ENCODE measurements at places on chromosomes 1 and 21.

DNA sequence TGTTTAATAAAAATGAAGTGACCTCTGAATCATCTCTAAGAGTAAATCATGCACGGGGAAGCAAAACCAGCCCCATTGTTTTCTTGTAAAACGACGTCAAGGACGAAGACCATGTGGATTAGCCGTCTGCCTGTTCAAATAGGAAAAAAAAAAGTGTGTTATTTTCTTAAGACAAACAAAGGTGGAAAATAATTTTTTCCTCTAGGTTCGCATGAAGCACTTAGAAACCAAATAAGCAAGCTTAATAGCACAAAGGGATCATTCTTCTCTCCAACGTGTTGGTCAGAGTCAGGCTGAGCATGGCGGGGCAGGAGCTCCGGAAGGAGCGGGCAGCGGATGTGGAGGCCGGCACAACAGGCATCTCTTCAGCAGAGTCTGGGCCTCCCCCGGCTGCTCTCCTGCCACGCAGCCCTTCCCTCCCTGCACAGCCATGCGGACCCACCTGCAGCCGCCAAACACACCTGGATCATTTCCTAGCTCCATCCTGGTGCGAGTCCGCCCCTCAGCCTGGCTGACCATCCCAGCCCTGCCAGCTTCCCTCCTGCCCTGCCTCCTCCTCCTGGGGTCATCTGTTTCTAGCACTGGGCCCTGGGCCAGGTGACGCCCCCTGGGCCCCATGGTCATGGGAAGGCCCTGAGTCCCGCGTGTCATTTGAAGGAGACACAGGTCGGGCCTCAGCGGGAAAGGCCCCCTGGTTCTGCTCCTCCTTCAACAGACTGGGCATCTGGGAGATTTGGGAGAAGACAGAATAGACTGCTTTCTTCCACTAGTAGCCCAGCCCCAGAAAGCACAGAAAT lies 40.2 kb downstream of the MX1 start:
- DNase-seq, result no peak

DNA sequence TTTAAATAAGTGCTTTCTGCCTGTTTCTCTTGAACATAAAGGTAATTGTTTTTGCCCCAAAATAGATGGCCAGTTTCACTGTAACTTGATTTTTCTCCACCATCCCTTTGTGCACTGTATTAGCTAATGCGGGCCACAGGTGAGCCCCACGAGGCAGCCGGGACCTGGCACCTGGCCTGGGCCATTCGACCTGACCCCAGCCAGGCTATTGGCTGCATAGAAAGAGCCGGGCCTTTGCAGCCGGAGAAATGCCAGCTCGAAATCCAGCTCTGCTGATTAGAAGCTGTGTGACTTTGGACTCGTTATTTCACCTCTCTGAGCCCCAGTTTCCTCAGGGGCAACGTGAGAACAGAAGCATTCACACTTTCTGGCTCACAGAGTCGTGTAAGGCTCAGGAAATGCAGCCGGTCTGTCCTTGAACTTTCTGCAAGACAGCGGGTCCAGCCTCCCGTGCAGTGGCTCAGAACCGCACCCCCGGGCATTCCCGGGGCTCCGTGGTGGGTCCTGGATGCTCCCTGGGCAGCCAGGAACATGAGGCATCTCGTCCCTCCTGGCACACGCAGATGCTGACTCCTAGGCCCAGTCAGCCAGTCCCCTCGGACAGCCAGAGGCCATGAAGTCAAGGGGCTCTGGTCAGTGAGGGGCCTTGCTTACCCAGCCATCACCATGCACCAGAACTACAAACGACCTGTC lies 37.4 kb upstream of the ACTRT2 start:
- no peak for DNase-seq

DNA sequence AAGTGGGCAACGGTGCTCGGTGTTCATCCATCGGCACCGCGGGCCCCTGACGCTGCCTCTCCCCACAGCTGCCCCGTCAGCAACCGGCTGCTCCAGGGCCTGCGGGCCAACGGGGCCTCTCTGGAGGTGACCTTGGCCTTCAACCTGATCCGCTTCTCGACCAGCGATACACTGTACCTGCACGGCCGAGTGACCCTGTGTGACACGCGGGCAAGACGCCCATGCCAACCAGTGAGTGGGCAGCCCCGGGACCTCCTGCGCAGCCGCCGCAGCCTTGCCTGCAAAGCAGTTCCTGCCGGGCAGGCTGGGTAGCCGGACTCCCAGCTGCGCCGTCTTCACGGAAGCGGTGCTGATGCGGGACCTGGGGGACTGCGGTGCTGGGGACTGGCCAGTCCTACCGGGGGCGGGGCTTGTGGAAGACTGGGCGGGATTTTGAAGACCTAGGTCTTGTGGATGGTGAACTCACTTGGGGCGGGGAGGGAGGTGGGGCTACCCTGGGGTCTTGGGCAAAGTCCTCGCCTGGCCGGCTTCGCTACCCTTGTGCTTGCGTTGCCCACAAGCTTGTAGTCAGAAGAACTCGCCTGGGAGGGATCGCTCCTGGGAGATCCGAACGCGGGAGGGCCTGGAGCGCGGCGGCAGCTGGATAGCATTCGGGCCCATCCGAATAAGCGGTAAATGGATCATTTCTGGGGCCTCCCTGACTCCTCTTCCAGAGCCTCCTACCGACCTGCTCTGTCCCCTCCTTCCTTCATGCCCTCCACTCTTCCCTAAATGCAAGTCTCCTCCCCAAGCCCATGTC lies 8.8 kb upstream of the CEP85 start:
- DNase-seq, result no peak

DNA sequence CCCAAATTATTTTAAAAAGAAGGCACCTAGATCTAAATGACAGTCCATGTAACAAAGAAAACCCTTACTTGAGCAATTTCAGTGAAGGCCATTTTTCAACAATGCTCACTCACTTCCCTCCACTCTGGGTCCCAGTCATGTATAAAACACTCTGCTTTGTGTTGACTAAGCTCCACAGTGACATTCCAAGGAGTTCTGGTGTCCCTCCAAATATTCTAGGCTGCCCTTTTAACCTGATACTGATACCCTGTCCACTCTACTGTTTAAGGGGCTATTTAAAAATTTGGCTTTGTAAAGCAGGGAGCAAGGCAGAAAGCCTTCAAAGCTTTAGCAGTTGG lies 73.6 kb downstream of the GNG12 start:
- DNase-seq, result no peak

GRCh38 chr1:170498876-170499275 lies 33.1 kb upstream of the GORAB start:
- no peak for DNase-seq

DNA sequence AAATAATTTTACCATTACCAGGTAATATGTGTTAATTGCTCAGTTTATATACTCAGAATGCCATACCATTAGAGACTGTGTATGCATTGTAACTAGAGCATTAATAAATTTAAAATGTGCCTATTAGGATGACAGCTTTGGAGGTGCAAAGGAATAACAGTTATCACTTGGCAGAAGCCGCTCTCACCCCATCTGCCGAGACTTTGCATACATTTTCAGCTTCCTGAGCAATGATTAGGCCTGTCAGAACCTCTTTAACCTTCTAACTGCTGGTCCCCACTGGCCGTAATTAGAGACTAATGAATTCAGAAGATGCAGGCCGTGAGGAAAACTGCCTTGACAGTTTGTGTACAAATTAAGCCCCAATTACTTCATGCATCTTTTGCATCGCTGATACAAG lies 158.0 kb upstream of the PROX1 start:
- no peak for DNase-seq

GRCh38 chr1:32321712-32322291 lies 14.2 kb downstream of the MARCKSL1 start:
- DNase-seq, result no peak

- DNase-seq, result no peak
These were observed 32.3 kb upstream of the CNIH3 start for GRCh38 chr1:224583774-224584173.

DNA sequence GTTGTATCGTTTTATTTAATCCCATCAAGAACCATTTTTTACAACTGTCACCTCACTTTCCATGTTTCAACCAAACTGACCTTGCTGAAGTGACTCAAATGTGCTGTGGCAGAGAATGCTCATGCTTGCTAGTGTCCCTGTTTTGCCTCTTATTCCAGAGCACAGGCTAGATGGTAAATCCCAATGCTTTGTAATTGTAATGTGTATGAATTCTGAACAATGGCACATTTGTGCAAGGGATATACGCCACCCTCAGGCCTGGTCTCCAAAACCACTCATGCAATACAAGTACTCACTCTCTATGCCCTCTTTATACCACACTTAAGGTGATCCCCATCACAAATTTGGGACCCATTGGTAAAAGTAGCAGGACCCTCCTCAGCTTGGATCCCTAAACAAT lies 313.6 kb downstream of the HHIPL2 start:
- DNase-seq, result no peak

DNA sequence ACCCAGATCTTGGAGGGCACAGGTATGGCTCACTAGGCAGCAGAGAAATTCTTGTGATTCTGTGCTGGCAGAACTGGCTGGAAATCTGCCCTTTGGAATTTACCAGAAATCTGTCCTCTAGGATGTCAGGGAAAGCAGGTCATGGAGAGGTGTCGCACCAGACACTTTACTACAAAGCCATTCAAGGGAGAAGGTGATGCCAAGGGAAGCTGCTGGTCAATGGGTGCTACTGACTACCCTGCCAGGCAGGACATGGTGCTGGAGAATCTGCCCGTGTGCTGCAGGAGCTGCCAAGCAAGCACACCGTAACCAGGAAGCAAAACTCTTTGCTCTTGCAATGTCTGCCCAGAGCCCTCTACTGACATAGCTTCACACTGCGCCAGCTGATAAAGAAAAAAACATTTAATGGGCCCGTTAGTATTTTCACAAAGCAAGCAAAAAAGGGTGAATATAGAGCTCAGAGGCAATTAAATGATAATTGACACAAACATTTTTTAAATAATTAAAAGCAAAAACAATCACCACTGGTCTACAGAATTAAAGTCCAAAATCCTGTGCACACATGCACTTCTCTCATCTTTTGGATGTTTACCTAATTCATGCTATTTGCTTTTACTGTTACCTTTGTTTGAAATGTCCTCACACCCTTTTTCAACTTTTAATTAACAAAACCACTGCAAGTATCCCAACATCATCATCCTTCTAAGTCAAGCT lies 7.2 kb upstream of the FBXO28 start:
- DNase-seq, result no peak

DNA sequence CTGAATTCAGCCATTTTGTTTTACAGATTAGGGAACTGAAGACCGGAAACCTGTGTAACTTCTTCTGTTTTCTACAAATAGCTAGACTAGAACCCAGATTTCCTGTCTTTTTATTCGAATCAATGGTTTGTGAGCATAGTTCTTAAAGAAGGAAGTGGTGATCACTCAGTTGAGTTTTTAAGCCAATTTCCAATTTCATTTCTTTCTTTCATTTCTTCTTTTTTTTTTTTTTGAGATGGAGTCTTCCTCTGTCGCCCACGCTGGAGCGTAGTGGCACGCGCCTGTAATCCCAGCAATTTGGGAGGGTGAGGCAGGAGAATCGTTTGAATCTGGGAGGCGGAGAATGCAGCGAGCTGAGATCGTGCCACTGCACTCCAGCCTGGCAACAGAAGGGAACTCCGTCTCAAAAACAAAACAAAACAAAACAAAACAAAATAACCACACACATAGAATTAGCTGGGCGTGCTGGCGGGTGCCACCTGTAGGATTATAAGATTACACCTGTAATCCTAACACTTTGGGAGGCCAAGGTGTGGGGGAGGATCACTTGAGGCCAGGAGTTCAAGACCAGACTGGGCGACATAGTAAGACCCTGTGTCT lies 3.0 kb upstream of the MDM4 start:
- DNase-seq, result no peak

GRCh38 chr1:165536016-165536415 lies 7.8 kb upstream of the LRRC52 start:
- DNase-seq, result no peak

DNA sequence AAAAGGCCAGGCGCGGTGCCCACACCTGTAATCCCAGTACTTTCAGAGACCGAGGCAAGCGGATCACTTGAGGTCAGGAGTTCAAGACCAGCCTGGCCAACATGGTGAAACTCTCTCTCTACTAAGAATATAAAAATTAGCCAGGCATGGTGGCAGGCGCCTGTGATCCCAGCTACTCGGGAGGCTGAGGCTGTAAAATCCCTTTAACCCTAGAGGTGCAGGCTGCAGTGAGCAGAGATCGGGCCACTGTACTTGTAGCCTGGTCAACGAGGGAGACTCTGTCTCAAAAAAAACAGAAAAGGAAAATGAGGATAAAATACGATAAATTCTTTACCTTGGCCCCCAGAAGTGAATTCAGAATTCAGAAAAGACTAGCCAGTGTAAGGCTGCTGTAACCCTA lies 1.6 kb downstream of the TMEM50B start:
- no peak for DNase-seq

DNA sequence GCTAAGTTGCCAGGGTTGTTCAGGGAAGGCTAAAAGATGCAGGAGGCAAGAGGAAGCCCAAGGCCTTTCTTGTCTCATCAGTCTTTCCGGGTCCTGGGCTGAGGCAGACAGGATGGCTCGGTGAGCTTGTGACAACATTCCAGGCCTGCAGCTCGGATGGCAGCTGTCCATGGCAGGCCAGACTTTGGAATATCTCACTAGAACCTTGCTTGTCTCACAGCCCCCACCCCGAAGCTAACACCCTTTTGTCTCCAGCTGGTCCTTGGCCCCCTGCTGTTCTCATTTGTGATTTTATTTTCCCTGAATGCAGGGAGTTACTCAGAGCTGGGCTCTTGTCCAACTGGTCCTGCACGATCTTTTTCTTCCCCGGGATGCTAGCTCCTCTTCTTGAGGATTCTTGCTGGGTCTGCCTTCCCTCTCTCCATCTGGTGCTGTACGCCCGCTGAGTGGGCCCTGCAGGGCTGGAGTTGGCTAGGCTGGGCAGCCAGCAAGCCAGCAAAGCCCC lies 477.2 kb upstream of the CAMK1G start:
- DNase-seq, result peak; percentile 11

- DNase-seq, result no peak
These were observed 16.2 kb downstream of the HLX start for GRCh38 chr1:220895412-220895946.

- no peak for DNase-seq
These were observed 11.6 kb downstream of the SLC6A17 start for GRCh38 chr1:110161849-110162248.

DNA sequence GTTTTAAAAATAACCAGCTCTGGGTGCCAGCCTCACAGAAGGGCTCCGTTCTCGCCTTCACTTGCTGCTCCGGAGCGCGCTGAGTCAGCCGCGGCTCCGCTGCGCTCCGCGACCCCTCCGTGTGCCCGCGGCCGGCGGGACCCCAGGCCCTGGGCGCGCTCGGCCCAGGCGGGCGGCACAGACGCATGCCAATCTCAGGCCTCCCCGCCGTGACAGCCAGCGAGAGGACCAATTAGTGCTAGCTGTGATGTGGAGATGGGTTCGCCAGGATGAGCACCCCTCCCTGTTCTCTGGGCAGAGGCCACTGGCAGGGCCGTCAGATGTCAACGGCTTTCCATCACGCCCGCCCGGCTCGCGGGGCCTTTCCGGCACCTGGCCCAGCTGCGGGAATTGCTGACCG lies 293.8 kb downstream of the SPATA17 start:
- no peak for DNase-seq

- DNase-seq, result no peak
These were observed 7.1 kb downstream of the MYBPHL start for GRCh38 chr1:109299558-109300343.

DNA sequence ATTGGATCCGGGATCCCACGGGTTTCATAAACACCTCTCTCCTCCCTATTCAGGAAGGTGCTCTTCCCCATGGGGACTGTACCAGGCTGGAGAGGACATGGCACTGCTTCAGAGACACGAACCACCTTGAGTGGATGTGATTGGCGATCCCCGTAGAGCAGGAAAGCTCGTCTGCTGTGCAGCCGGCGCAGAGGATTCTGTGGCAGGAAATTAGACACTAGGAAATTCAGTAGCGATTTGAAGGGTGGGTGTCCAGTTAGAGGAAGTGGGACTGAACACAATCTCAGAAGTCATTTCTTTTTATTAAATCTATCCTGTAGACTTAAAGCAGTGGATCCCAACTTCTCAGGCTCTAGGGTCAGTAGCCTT lies 767 bp downstream of the PDIK1L start:
- DNase-seq, result no peak
